ENCODE measurements at places on chromosomes 5 and 9. TPM values are rescaled to one million over a fixed set of nuclear protein-coding genes. Genes with fewer than 3 reads are reported as not detected.

DNA sequence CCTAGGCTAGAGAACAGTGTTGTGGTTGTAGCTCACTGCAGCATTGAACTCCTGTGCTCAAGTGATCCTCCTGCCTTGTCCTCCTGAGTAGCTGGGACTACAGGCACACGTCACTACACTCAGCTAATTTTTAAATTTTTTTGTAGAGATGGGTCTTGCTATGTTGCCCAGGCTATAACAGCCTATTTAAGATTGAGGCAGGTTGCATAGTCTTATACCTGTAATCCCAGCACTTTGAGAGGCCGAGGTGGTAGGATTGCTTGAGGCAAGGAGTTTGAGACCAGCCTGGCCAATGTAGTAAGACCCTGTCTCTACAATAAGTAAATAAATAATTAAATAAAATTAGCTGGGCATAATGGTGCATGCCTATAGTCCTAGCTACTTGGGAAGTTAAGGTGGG lies 79.9 kb downstream of the VPS13A start:
- no peak for DNase-seq
- no peaks in the 10 kb centered on the region for H3K27me3 ChIP-seq
- no peaks in the 10 kb centered on the region for H3K4me1 ChIP-seq
- no peak overlapping the region for H3K4me3 ChIP-seq

GRCh38 chr5:657570-657969 lies 35.6 kb downstream of the TPPP start:
- peak overlapping the region; percentile 93 for H3K27ac ChIP-seq
- no peaks in the 10 kb centered on the region for H3K27me3 ChIP-seq
- no peak overlapping the region for H3K4me3 ChIP-seq
- no peaks in the 10 kb centered on the region for H3K36me3 ChIP-seq

DNA sequence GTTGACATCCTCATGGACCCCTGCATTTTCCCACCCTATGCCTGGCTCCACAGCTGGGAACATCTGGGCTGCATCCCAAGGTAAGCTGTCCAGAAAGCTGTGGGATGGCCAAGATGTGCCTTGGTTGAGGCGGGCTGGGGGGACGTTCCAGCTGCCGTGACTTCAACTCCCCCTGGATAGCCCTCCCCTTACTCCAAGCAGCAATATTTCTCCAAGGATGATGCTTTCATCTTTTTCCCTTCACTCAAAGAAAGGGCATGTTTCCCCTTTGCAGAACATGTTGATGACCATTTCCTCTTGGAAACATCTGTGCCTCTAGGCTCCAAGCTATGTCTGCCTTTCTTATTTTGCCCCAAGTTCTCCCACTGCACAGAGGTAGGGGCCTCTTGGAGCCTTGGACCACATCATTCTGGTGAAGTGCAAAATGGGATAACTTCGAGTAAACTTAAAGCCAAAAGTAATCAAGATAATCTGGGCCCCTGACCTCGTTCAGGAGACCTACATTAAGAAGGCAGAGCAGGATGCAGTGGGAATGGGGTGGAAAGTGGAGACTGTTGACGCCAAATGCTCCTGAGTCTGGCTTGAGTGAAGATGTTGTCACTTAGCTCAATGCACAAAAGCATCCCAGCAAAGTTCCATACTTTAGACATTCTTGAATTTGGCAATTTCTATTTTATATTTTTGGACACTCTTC lies 175.2 kb downstream of the GAS1 start:
- no peaks in the 10 kb centered on the region for H3K36me3 ChIP-seq
- H3K27ac ChIP-seq, result no peak overlapping the region
- peaks cover 6% of the 10 kb centered on the region for H3K4me1 ChIP-seq
- no peaks in the 10 kb centered on the region for H3K27me3 ChIP-seq
- H3K4me3 ChIP-seq, result no peak overlapping the region

- no peaks in the 10 kb centered on the region for H3K4me1 ChIP-seq
- no peak overlapping the region for H3K4me3 ChIP-seq
- no peaks in the 10 kb centered on the region for H3K27me3 ChIP-seq
- no peaks in the 10 kb centered on the region for H3K36me3 ChIP-seq
These were observed 720.7 kb downstream of the TLE1 start for GRCh38 chr9:80968611-80969010.

DNA sequence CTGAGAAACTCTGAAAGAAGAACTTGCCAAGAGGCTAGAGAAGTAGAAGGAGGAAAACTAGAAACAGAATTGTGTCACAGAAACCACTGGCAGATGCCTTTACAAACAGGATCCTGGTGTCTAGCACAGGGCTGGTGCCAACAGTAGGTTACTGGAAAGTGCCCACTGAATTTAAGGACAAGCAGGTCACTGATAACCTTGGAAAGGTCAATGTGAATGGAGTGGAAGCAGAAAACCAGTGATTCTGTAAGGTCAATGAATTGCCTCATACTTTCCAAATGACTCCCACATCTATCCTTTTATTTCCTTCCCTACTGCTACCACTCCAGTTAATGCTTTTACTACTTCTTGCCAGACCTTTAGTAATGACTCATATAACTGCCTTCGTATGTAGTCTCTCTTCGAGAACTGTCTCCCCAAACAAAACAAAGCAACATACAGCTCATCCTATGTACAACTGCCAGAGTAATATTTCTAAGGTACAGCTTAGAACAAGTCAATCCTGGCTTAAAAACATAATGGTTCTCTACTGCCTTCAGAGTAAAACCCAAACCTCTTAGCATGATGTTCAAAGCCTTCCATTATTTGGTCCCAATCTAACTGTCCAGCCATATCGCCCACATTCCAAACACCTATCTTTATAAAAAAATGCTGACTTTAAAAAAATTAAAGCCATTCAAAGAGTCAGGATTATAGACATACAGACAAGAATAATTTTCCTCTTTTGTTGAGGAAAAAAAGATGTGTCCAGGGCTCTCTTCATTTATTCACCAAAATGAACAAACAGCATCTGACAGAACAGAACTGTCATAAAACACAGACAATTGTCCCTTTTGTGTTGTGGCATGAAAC lies 52.5 kb downstream of the NR3C1 start:
- no peak overlapping the region for H3K4me3 ChIP-seq
- peaks cover 24% of the 10 kb centered on the region for H3K4me1 ChIP-seq
- DNase-seq, result peak; percentile 91
- no peaks in the 10 kb centered on the region for H3K27me3 ChIP-seq
- no peaks in the 10 kb centered on the region for H3K36me3 ChIP-seq

DNA sequence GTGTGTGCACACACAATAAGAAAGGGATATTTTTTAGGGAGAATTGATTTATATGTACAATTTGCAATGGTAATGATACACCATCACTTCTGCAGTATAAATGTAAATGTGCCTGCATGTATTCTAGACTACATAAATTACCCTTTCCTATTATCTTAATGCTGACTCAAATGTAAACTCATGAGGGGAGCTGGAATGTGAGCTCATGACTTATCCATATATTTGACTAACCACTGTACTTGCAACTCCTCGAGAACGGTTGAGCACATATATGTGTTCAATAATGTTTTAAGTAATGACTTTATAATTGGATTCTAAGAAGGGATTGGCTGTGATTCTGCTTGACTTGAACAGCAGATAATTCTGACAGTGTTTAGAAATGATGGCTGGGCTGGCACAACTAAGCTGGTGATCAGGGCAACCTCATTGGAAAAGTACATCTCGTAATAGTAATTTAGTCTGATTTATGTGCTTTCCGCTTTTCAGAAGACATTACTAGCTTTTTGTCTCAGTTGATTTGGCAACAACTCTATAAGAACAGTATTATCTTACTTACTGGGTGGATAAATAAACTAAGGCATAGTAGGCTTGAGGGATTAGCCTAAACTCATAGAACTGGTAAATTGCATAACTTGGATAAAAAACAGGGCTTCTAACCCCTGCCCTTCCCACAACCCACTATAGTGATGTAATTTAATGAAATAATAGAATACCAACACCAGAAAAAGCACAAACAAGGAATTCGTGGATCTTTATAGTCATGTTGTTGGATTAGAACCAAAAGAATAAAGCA lies 130.2 kb upstream of the SPEF2 start:
- H3K4me1 ChIP-seq, result no peaks in the 10 kb centered on the region
- no peaks in the 10 kb centered on the region for H3K27me3 ChIP-seq
- DNase-seq, result no peak
- no peak overlapping the region for H3K27ac ChIP-seq

DNA sequence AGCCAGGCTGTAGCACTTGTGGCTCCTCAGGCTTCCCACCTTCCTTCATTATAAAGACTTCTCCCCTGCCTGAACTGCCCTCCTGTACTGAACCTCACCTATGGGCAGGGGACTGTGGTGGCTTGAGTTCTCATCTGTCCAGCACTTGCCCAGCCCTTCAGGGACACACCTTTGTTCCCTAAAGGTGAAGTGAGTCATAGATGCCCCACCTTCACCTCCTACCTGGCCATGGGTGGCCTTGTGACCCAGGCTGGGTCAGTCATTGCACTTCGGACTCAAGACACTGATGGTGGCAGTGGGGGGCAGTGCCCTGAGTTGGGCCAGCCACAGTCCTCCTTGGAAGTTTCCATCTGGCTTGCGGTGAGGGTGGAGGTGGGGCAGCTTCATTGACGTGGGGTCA lies 26.1 kb upstream of the PSD2 start:
- H3K4me1 ChIP-seq, result peaks cover 4% of the 10 kb centered on the region
- H3K27me3 ChIP-seq, result peaks cover 7% of the 10 kb centered on the region
- H3K36me3 ChIP-seq, result no peaks in the 10 kb centered on the region
- H3K27ac ChIP-seq, result no peak overlapping the region
- DNase-seq, result no peak
- H3K4me3 ChIP-seq, result no peak overlapping the region

DNA sequence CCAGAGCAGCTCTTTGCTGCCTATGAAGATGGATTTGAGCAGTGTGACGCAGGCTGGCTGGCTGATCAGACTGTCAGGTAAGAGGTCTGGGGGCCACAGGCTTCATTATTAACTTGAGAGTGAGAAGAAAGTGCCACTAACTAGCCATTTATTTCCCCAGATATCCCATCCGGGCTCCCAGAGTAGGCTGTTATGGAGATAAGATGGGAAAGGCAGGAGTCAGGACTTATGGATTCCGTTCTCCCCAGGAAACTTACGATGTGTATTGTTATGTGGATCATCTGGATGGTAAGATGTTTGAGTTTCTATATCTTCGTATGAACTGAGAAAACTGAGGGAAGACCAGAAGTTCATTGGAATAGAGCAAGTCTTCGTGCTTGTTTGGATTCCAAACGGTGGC lies 22.1 kb downstream of the VCAN start:
- H3K36me3 ChIP-seq, result peaks cover 85% of the 10 kb centered on the region
- H3K27ac ChIP-seq, result no peak overlapping the region
- no peaks in the 10 kb centered on the region for H3K27me3 ChIP-seq
- no peaks in the 10 kb centered on the region for H3K4me1 ChIP-seq

DNA sequence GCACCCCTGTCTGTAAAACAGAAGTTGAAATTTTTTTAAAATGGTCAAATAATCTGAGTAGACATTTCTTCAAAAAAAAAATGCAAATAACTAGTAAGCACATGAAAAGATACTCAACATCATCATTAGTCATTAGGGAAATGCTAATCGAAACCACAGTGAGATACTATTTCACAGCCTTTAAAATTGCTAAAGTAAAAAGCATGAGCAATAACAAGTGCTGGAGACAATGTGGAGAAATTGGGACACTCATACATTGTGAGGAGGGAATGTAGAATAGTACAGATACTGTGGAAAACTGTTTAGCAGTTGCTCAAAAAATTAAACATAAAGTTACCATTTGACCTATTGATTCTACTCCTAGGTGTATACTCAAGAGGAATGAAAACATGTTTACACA lies 58.4 kb upstream of the RUSC2 start:
- no peaks in the 10 kb centered on the region for H3K4me1 ChIP-seq
- no peak overlapping the region for H3K27ac ChIP-seq
- DNase-seq, result no peak
- H3K4me3 ChIP-seq, result no peak overlapping the region
- no peaks in the 10 kb centered on the region for H3K27me3 ChIP-seq

DNA sequence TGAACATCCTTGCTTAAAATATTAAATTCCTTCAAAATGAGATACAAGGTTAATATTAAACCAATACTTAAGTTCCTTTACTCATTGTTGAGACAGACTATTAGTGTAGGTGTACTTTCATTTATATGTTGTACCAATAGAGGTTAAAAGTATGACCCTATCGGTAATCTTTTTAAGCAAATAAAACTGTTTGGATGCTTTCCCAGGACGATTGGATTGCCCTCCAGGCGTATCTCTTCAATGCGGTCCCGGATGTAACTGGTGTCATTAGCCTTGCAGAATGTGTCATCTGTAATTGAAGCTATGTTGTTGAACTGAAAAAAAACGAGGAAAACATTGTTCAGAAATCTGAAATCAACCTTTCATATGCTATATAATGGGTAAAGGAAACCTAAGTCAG lies 18.9 kb downstream of the OGN start:
- no peaks in the 10 kb centered on the region for H3K27me3 ChIP-seq
- no peak for DNase-seq
- peaks cover 14% of the 10 kb centered on the region for H3K4me1 ChIP-seq
- no peak overlapping the region for H3K4me3 ChIP-seq
- H3K27ac ChIP-seq, result peak overlapping the region; percentile 41

DNA sequence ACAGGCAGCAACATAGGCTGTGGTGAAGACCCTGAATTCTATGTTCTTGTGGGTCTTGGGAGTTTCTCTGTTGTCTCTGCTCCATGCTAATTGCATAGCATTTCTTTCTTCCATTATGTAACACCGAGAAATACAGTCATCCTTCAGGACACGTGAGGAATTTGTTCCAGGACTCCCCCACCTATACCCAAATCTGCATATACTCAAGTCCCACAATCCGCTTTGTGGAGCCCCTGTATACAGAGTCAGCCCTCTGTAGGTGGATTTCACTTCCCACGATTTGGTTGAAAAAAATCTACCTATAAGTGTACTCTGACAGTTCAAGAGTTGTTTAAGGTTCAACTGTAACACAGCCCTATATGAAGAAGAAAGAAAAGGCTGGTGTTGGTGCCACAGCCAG lies 22.1 kb downstream of the ANKRD33B start:
- no peaks in the 10 kb centered on the region for H3K4me1 ChIP-seq
- no peaks in the 10 kb centered on the region for H3K27me3 ChIP-seq
- H3K27ac ChIP-seq, result no peak overlapping the region
- no peak for DNase-seq
- no peaks in the 10 kb centered on the region for H3K36me3 ChIP-seq

- no peak overlapping the region for H3K27ac ChIP-seq
- H3K4me1 ChIP-seq, result peaks cover 41% of the 10 kb centered on the region
- no peaks in the 10 kb centered on the region for H3K36me3 ChIP-seq
- H3K27me3 ChIP-seq, result no peaks in the 10 kb centered on the region
These were observed 4.6 kb upstream of the ZNF474 start for GRCh38 chr5:122124766-122125165.

DNA sequence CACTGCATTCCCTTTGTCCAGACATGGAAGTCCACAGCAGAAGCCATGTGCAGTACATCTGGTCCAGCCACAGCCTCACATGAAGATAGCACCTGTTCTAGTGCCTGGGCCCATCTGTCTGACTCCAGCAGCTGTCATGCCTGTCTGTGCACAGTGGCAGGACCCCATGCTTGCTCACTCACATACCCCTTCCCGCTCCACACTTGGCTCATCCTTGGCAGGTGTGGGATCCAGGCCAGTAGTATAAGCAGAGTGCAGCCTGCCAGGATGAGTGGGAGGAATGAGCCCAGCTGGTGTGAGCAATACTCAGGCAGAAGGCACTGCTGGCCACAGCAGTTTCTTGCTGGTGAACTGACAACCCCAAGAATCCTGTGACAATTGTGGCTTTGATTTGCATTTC lies 168.0 kb downstream of the PRDM9 start:
- no peaks in the 10 kb centered on the region for H3K4me1 ChIP-seq
- H3K27me3 ChIP-seq, result no peaks in the 10 kb centered on the region
- no peaks in the 10 kb centered on the region for H3K36me3 ChIP-seq
- DNase-seq, result no peak
- H3K27ac ChIP-seq, result no peak overlapping the region

FGF1 gene
- total RNA-seq, result 42.2 TPM

PCDHB6 gene
- 0.70 TPM for total RNA-seq

CCDC69 gene
- 4.1 TPM for total RNA-seq

LIFR gene
- total RNA-seq, result 20.3 TPM

GBGT1 gene
- total RNA-seq, result 8.5 TPM

PFN3 gene
- total RNA-seq, result not detected

TLX3 gene
- total RNA-seq, result not detected

TRPM6 gene
- 0.27 TPM for total RNA-seq

TMEM252 gene
- not detected for total RNA-seq

HSPB3 gene
- total RNA-seq, result not detected
